ENCODE measurements at places on chromosomes 6 and 20. TPM values are rescaled to one million over a fixed set of nuclear protein-coding genes. Genes with fewer than 3 reads are reported as not detected.
A peak's percentile ranks its signal among the peaks of the same experiment; 100 is the strongest.

GRCh38 chr20:54212226-54212625, 4.3 kb downstream of the PFDN4 start:
- H3K27ac ChIP-seq: no peak overlapping the region
- H3K27me3 ChIP-seq: no peaks in the 10 kb centered on the region
- H3K36me3 ChIP-seq: peaks cover 49% of the 10 kb centered on the region

DNA sequence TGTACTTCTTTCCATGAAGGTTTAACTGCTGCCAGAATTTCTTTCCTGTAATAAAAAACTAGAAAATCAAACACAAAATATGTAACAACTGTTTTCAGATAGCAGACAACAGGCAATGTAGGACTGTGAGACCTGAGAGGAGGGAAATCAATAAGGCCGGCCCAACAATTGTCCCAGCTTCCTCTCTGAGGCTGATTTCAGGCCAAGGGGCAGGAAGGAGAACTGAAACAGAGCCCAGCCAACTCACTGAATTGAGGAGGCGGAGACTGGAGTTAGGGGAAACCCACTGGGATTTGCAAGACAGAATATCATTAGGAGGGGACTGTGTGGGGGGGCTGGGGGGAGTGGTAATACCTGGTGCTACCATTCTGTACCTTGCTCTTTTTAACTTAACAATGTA, 42.2 kb downstream of the FLRT3 start:
- H3K27me3 ChIP-seq: no peaks in the 10 kb centered on the region
- no peaks in the 10 kb centered on the region for H3K4me1 ChIP-seq
- no peak overlapping the region for H3K4me3 ChIP-seq
- DNase-seq: no peak
- H3K27ac ChIP-seq: no peak overlapping the region

- no peak for DNase-seq
- no peak overlapping the region for H3K27ac ChIP-seq
- peaks cover 9% of the 10 kb centered on the region for H3K4me1 ChIP-seq
- H3K4me3 ChIP-seq: no peak overlapping the region
- no peaks in the 10 kb centered on the region for H3K36me3 ChIP-seq
- no peaks in the 10 kb centered on the region for H3K27me3 ChIP-seq
Observed at GRCh38 chr6:90939906-90940305, 353.0 kb upstream of the MAP3K7 start.

DNA sequence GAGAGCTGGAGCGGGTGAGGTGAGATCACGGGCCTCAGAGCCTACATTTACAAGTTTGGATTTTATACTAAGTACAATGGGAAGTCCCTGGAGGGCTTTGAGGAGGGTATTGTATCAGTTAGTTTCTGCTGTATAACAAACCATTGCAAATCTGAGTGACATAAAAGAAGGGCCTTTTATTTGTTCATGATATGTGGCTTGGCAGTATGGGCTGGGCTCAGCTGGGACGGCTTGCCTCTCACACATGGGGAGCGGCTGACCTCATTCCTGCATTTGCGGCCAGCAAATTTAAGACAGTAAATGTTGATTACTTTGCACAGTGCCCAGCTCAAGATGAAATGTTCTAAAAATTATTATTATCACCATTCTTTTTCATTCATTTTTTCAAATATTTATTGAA, 21.7 kb downstream of the GDAP1L1 start:
- DNase-seq: no peak
- no peaks in the 10 kb centered on the region for H3K4me1 ChIP-seq
- H3K36me3 ChIP-seq: no peaks in the 10 kb centered on the region
- no peaks in the 10 kb centered on the region for H3K27me3 ChIP-seq
- H3K4me3 ChIP-seq: no peak overlapping the region

GRCh38 chr6:44668391-44668930, 281.0 kb downstream of the CDC5L start:
- no peaks in the 10 kb centered on the region for H3K27me3 ChIP-seq
- no peak for DNase-seq
- peaks cover 3% of the 10 kb centered on the region for H3K4me1 ChIP-seq
- H3K4me3 ChIP-seq: no peak overlapping the region

DNA sequence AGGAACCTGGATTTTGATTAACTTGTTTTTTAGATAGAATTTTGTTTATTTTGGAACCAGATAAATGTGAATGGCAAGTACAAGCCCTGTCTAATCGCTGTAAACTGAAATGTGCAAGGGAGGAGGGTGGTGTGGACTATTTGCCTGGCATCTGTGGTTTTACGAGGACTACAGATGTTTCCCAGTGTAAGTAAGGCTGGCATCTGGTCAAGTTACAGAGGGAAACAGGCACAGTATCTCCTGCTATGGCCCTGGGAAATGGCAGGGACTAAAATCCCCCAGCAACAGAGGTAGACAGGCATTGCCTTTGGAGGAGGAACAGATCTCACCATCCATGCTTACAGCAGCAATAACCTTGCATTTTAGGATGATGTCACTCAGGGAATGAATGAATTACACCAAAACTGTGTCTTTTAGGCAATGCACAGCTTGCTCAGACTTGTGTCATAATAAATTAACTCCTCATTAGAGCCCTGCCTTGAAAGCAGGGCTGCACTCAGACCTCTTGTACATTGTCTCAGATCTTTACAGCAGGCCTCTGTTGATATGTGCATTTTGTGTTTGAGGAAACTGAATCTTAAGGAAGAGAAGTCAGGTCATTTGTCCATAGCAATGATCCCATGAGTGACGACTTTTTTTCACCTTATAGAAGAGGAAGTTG, 96.2 kb downstream of the TCP11 start:
- H3K36me3 ChIP-seq: no peaks in the 10 kb centered on the region
- no peak overlapping the region for H3K4me3 ChIP-seq
- H3K27me3 ChIP-seq: no peaks in the 10 kb centered on the region
- H3K4me1 ChIP-seq: peaks cover 12% of the 10 kb centered on the region

DNA sequence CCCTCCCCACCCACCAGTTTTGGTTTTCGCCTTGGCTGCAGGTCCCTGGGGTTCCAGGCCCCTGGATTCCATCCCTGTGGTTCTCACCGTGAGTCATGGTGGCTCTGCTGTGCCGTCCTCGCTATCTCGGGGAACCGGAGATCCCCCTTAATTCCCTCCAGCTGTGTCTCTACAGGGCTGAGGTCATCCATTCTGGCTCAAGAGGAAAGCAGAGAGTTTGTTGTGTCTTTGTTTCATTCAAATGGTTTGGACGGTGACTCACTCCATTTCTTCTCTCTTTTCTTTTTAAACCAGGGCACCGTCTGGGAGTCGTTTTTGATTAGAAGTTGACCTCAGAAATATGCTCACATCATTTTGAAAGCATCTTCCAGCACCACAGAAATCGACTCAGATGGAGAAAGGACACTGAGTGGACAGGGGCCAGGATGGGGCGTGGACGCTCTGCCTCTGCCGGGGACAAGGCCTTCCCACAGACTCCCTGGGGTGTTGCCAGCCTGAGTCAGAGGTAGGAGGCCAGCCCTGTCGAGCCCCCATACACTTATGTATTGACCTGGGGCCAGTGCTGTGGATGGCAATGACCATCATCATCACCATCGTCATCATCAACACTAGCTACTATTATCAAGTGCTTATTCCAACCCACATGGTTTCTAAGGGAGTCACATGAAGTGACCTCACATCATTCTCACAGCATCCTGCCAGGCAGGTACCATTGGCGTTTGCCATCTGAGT, 176.2 kb downstream of the NFATC2 start:
- H3K4me3 ChIP-seq: no peak overlapping the region
- peak overlapping the region; percentile 32 for H3K27ac ChIP-seq
- no peaks in the 10 kb centered on the region for H3K4me1 ChIP-seq
- no peaks in the 10 kb centered on the region for H3K36me3 ChIP-seq
- H3K27me3 ChIP-seq: peaks cover 11% of the 10 kb centered on the region
- DNase-seq: no peak

- H3K4me3 ChIP-seq: no peak overlapping the region
- no peak overlapping the region for H3K27ac ChIP-seq
- no peaks in the 10 kb centered on the region for H3K4me1 ChIP-seq
Observed at GRCh38 chr6:140921366-140922226, 1211.1 kb upstream of the GJE1 start.

DNA sequence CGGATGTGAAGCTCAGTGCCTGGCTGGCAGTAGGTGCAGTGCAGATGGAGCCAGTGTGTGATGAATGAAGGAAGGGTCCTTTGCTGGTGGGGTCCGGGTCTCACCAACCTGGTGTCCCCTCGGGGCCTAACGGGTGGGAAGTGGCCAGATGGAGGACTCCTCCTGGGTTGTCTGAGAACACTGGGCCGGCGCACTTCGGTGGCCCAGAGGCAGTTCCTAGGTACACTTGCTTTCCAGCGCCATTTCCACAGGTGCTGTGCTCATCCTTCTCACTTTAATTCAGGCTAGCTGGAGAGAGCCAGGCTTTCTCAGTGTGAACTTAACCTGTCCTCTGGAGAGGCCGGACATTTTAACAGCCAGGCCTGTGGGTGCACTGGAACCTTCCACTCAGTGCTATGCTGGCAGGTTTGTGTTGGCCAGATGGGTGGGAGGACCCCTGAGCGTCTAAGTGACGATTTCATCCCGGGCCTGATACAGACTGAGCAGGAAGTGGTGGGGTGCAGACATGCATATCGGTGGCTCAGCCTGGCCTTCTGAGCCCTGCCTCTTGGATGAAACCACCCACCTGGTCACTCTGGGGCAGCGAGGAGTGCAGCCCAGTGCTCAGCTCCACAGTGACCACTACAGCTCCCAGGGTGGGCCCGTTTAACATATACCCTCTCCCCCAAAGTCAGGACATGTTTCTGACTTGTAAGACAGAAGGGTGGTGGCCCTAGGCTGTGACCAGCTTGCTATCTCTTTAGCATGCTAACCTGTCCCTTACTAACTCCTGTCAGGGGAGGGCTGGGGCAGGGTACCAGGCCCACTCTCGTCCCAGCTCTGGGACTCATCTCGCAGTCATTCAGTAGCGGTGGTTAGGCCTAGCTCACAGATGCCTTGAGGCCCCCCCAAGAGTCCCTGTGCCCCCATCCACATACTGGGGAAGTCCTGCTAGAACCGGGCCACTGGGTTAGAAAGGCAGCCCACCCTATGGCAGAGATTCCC, 8.2 kb upstream of the PYGB start:
- no peak overlapping the region for H3K4me3 ChIP-seq
- peaks cover 2% of the 10 kb centered on the region for H3K4me1 ChIP-seq
- peak; percentile 32 for DNase-seq

- peak overlapping the region; percentile 65 for H3K27ac ChIP-seq
- no peaks in the 10 kb centered on the region for H3K27me3 ChIP-seq
- no peaks in the 10 kb centered on the region for H3K36me3 ChIP-seq
- H3K4me1 ChIP-seq: peaks cover 3% of the 10 kb centered on the region
Observed at GRCh38 chr6:154433477-154434241, 76.8 kb downstream of the CNKSR3 start.

GRCh38 chr6:152571089-152571488, 66.1 kb downstream of the SYNE1 start:
- H3K36me3 ChIP-seq: no peaks in the 10 kb centered on the region
- H3K27me3 ChIP-seq: no peaks in the 10 kb centered on the region
- DNase-seq: no peak
- H3K4me1 ChIP-seq: peaks cover 14% of the 10 kb centered on the region
- H3K4me3 ChIP-seq: peak overlapping the region; percentile 36

DNA sequence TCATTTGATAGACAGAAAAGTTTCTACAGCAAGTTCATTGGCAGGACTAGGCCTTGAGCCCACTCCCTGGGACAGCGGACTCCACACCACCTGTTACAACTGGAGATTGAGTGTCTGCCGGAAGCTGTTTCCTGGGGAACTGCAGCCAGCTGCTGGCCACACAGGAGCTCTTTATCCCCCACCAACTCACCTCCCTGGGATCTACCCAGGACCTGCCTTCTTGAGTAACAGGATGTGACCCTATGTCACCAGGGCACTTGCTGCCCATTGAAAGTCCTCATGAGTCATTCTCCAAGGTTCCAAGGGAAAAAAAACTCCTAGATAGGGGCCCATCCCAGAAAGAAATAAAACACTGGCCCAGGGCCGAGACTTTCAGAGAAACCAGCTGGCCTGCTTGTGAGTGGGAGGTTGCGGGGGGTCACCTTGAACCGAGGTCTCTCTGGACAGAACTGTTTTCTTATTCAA, 37.4 kb upstream of the SLC9A8 start:
- no peaks in the 10 kb centered on the region for H3K36me3 ChIP-seq
- peak; percentile 83 for DNase-seq
- no peaks in the 10 kb centered on the region for H3K27me3 ChIP-seq
- H3K27ac ChIP-seq: peak overlapping the region; percentile 63
- H3K4me1 ChIP-seq: peaks cover 6% of the 10 kb centered on the region

GRCh38 chr6:109693111-109693510, 2.0 kb downstream of the FIG4 start:
- no peak for DNase-seq
- H3K4me3 ChIP-seq: no peak overlapping the region
- no peak overlapping the region for H3K27ac ChIP-seq
- H3K36me3 ChIP-seq: peaks cover 5% of the 10 kb centered on the region
- peaks cover 4% of the 10 kb centered on the region for H3K4me1 ChIP-seq
- H3K27me3 ChIP-seq: peaks cover 16% of the 10 kb centered on the region

GRCh38 chr6:137928286-137928685, 61.2 kb downstream of the TNFAIP3 start:
- H3K36me3 ChIP-seq: no peaks in the 10 kb centered on the region
- no peaks in the 10 kb centered on the region for H3K27me3 ChIP-seq

DNA sequence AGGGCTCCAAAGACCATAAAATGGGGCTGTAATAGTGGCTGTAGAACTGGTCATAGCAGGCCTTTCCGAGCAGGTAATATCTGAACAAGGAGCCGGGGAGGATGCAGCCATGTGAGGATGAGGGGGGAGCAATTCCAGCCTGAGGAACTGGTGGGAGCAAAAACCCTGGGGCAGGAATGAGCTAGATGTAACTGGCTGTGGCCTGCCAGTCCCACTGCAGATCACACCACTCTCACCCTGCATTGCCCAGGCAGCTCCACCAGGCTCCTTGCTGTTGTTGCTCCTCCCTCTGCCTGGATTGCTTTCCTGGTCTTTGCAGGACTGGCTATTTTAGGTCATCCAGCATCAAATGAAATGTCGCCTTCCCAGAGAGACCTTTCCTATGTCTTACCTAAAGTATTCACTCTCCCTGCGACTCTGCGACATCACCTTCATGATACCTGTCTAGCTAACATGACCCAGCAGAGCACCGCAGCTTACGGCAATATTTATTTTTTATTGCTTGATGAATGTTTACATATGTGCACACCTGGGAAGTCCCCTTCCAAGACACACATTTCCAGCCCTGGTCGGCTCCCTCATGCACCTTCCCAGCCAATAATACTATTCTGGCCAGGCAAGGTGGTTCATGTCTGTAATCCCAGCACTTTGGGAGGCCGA, 2.4 kb upstream of the ZFP64 start:
- no peaks in the 10 kb centered on the region for H3K4me1 ChIP-seq
- no peaks in the 10 kb centered on the region for H3K36me3 ChIP-seq
- no peak overlapping the region for H3K27ac ChIP-seq
- no peak for DNase-seq

Gene BCAS1
- total RNA-seq: not detected

Gene CST5
- not detected for total RNA-seq

Gene KIF6
- 0.26 TPM for total RNA-seq

Gene NUP153
- 61.1 TPM for total RNA-seq

Gene PSMB8
- total RNA-seq: 3.1 TPM

Gene SYCP2
- 1.2 TPM for total RNA-seq

Gene NOX3
- total RNA-seq: not detected

Gene ANGPT4
- total RNA-seq: 0.23 TPM

Gene DLL1
- 7.4 TPM for total RNA-seq
